Muscle of arm (tissue), 14 donors: ENCODE measurements at places on chromosomes 13 and 19.

DNA sequence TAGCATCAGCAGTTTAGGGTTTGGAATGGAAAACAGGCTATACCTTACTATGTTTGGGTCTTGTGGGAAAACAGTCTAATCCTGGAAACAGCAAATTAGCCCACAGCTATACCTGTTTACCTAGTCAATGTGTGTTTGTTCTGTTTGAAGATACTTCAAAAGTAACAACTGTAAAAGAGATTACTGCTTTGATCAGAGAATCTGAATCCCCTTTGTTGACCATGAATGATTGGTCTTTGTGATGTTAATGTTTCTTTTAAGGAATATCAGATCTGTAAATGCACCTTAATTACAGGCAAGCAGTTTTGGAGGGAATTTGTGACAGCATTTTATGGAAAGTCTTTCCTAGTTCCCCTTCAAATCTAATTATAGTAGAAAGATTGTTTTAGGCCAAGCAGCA is 20.7 kb upstream of the KLF5 start:
- no peak for DNase-seq

- no peak for DNase-seq
These were observed 240.4 kb upstream of the CSNK1A1L start for GRCh38 chr13:37345869-37346268.

- DNase-seq = no peak
These were observed 2.6 kb downstream of the SPRYD7 start for GRCh38 chr13:49933511-49933910.

DNA sequence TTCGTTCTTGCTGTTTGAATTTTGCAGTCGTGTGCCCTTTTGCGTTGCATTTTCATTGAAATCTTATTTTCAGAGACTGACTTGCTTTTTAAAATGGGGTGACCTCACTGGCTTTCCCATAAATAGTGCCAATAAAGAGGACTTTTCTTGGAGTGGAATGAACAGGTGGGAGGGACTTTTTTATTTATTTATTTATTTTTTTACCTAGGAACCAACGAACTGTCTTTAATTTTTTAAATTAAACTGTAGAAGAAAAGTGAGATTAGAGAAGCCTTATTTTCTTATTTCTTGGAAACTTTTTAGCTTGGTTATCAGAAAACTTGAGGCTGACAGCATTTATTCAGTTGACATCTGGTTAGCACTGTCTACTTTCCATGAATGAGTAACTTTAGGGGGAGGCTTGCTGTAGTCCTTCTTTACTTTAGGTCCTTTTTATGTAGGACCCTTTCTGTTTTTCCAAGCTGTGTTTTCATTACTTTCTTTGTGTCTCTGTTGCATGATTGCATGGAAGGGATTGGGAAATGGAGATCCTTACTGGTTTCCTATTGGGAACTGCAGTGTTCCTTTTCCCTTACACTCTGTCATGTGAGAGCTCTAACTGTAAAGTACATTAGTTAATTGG is 1.7 kb downstream of the SLAIN1 start:
- no peak for DNase-seq

DNA sequence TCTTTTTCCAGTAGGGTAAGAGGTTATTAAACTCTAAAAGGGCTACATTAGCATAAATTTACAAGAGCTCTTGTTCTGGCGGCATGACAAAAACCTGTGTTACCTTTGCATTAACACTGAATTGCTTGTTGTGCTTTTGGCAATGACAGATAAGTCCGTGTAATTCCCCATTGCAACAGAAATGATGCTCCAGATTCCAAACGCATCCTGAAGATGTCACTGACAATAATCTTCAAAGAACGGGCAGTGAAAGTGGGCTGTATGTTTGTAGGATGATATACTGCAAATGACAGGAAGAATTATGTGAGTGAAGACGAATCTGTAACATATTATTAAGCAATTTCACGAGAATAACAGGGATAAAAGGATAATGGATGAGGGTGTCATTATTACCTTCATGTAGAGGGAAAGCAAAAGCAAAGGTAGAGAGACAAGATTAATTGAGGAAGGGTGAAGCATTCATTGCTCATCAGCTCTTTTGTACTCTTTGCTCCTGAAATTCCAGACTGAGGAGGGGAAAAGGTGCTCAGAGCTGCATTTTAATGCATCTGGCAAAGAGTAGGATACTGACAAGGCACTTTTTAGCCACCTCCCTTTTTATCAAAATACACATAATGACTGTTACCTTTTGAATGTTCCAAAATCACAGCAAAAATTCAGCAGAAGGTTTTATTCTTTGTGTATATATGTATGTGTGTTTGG is 38.5 kb upstream of the MAB21L1 start:
- no peak for DNase-seq

- DNase-seq = no peak
These were observed 277.8 kb downstream of the POU4F1 start for GRCh38 chr13:78325585-78325984.

DNA sequence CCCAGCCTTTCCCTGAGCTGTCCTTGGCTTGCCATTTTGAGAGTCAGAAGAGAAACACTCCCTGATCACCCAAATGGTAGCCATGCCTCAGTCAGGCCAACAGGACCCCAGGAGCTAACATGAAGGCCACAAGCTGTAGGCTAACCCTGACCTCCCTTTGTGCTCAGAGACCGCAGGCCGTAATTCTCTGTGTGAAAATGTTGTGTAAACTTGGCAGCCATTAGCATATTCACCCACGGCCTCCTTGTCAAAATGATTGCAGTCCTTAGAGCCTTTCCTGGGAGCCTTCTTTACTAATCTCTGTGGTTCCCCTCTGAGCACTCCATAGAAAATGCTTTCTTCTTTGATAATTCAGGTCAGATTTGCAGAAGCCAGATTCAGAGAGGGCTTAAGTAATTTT is 418.9 kb downstream of the COG6 start:
- DNase-seq = no peak

GRCh38 chr13:109655206-109655600 is 131.2 kb downstream of the IRS2 start:
- no peak for DNase-seq

DNA sequence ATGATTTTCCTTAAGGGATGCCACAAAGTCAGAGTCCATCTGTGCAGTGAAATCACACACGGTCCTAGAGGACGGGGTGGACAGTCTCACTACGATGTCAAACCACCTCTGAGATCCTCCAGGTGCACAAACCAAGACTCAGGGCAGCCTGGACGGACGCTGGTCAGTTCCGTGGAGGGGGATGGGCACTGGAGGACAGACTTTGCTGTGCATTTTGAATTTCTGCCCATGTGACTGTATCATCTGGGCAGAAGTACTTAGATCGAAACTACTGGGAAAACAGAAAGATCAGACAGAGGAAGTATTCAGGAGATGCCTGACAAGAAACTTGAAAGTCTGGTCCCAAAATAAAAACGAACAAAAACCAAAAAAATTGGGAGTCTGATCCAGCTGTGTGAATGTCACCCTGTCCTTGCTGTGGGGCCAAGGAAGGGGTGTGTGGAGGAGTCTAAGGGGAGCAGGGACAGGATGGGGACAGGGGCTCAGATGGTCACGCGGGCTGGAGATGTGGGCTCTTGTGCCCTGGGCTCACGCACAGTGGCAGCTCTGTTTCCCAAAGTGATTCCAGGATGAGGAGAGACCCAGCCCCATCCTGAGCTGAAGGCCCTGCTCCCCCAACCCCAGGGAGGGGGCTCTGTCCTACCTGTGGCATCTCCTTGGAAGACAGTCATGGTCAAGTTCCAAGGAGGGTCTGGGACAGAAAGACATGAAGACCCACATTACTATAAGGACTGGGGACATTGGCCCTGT is 1.5 kb downstream of the SIGLEC8 start:
- DNase-seq = no peak

DNA sequence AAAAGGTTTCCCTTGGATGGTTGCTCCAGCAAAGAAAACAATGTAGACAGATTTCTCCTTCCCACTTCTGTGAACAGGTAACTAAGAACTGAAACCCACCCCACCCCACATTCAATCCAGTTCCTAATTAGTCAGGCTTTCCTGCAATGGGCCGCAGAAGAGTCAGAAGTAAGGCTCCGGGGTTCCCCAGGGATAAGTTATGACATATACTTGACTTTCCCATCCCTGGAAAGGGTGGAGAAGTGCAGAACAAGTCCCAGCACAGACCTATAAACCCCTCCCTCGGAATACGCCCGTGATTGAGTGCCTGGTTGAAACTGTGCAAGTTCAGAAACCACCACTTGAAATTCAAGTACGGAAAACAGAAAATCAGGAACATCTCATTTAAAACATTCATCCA is 24.9 kb downstream of the RCBTB2 start:
- DNase-seq = no peak

GRCh38 chr19:14871619-14872230 is 14.2 kb downstream of the OR7A17 start:
- peak; percentile 19 for DNase-seq

GRCh38 chr19:4499318-4499717 is 19.0 kb downstream of the PLIN4 start:
- no peak for DNase-seq

DNA sequence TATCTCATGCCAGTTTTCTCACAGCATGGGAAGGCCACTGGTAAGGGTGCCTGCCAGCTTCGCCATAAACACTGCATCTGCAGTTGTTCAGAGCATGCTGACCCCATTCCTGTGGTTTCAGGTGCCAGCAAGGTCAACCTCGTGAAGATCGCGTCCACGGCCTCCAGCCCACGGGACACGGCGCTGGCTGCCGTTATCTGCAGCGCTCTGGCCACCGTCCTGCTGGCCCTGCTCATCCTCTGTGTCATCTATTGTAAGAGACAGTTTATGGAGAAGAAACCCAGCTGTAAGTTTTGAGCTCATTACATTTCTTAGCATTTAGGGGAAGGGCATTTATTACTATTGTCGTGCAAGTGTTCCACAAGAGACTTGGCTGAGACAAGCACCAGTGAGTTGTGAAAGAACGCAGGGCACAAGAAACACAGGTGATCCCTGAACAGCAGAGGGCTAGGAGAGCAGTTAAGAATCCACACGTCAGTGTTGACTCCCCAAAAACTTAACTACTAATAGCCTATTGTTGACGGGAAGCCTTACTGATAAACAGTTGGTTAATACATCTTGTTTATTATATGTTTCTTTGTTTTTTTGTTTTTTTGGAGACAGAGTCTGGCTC is 88.8 kb downstream of the TNFRSF19 start:
- no peak for DNase-seq

GRCh38 chr13:84443463-84443862 is 561.2 kb upstream of the SLITRK1 start:
- no peak for DNase-seq

DNA sequence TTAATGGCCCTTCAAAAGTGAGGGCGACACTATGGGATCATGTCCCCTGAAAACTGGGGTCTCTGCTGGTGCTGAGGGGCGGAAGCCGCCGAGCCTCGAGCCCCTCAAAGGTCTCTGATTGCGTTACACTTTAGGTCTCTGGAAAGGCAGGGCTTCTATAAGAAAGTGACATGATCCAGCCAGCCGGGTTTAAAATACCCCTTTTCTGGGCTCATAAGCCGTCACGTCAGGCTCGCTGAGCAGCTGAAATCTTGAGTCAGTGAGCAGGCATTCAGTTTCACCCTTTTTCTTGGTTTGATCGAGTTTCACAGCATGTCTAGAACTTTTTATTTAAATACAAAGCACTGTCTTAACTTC is 600 bp upstream of the HMGB1 start:
- DNase-seq = no peak

DNA sequence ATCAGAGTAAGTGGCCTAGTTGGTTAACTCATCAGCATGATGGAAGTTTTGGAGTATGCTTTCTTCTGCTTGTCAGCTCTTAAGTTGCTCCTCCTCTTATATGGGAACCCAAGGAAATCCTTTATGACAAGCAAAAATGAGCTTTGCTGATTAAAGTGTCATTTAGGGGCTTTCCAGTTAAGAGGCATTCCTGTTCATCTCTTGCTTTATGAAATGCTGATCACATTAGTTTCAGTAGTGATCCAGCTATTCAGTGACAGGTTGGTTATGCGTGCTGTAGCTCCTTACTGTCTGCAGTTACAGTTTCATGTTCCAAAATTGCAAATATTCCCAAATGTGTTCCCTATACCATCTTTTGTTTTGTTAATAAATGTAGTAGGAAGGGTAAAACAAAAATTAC is 146.6 kb downstream of the CDK8 start:
- no peak for DNase-seq

- DNase-seq = no peak
These were observed 63.7 kb upstream of the OBI1 start for GRCh38 chr13:78722700-78723099.

GRCh38 chr19:8306235-8307054 is 1.7 kb downstream of the CD320 start:
- DNase-seq = no peak
